ENCODE measurements at places on chromosomes 1 and 21.

DNA sequence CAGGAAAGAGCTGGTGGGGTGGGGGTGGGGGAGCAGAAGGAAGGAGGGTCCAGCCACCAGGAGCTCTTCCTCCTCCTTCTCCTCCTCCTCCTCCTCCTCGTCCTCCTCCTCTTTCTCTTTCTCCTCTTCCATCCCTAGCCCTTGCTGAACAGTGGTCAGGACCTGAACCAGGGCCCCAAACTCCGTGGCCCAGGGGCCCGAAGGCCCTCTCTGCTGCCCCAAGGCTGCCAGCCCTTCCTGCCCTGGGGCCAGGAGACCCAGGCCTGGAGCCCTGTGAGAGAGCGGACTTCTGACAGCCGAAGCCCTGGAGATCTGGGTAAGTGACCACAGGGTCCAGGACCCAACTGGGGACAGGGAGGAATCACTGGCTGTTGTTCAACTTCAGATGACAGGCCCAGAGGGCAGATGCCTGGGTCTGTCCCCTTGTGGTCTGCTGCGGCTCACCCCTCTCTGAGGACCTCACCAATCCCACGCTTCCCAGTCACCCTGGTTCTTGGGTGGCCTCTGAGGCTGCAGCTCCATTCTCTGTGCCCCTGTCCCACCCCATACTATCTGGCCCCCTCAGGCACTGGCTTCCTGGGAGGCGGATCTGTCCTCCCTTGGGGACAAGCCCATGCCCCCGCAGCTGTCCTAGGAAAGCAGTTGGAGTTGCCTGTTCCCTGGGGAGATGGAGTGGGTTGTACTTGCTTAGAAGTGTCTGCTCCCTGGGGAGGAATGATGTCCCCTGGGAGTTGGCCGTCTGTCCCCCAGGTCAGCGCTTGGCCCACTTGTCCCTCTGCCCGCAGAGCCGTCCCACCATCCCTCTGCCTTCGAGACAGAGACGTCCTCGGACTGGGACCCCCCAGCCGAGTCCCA, 51.8 kb downstream of the VWA5B1 start:
- DNase-seq: no peak

DNA sequence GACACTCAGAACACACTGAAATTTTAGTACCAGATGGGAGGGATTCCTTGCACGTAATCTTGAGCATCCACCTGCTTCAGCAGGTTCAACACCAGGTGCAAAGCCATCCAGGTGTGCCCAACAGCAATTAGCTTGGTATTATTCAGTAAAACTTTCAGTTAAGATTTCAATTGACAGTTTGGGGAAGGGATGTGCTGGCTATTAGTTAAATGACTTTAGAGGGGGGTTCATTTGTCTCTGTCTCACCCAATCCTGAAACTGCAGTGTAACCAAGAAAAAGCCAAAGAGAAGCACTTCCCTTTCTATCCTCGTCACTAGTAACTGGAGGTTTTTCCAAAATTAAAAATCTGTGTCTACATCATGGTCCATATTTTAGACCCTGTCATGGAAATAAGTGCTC, 90.9 kb downstream of the PIK3R3 start:
- DNase-seq: peak; percentile 74

- DNase-seq: no peak
Observed at GRCh38 chr1:213942061-213942460, 45.7 kb upstream of the PROX1 start.

DNA sequence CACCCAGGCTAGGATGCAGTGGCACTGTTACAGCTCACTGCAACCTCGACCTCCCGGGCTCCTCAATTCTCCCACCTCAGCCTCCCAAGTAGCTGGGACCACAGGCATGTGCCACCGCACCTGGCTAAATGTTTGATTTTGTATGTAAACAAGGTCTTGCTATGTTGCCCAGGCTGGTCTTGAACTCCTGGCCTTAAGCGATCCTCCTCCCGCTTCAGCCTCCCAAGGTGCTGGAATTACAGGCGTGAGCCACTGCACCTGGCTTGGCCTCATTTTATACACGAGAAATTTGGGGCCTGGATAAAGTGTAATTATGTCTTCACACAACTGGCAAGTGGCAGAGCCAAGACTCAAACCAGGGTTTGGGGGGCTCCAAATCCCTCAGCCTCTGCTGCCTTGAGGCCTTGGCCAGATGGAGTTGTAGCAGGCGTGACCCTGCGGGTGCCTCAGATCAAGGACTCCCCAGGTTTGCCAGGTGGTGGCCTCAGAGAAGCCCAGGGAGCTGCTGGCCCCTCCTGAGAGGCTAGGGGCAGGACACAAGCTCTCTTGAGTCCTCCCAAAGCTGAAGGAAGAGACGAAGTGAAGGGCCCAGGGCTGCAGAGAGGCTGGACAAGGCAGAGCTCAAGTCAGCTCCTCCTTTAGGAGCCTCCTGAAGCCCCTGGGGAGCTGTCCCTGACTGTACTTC, 61.7 kb downstream of the MDM4 start:
- DNase-seq: no peak

GRCh38 chr21:16215663-16216183, 485.9 kb downstream of the USP25 start:
- no peak for DNase-seq

GRCh38 chr1:13781907-13782633, 82.1 kb downstream of the PRDM2 start:
- DNase-seq: no peak

GRCh38 chr1:65167586-65168242, 19.7 kb downstream of the AK4 start:
- peak; percentile 26 for DNase-seq

GRCh38 chr1:204744107-204744779, 58.7 kb upstream of the LRRN2 start:
- no peak for DNase-seq

- DNase-seq: no peak
Observed at GRCh38 chr1:153541641-153542590, 1.2 kb upstream of the S100A5 start.

- DNase-seq: no peak
Observed at GRCh38 chr1:201332616-201333335, 44.7 kb downstream of the TNNT2 start.

DNA sequence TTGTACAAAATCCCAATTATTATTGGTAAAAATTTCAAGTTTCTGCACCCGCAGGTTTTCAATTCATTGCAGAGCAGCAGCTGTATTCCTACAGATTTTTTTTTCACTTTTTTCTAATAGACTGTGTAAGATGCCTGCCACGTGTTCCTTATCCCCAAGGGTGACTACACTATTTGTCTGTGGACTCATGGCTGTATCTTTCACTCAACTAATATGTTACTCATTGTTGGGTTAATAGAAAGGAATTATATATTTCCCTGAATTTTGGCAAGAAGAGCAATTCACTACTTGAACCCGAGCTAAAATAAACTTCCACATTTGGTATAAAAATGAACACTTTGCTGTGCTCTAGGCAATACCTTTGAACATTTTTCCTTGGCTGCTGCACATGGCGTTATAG, 158.7 kb downstream of the NCAM2 start:
- DNase-seq: no peak

- no peak for DNase-seq
Observed at GRCh38 chr1:61114178-61114870, 32.0 kb downstream of the NFIA start.

DNA sequence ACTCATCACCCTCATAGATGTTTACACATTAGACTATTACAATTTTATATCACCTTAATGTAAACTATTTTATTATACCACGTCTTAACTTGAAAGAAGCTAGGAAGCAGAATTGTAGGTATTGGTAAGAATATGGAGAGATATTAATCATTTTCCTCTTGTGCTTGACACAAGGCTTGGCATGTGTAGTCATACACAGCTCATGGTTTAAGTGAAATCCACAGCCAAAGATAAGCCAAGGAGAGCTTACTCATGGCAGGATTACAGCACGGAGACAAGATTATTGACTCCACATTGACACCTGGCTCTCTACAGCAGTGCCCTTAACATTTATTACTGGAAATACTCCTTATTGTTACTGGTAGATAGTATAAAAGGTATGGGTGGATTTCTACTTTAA, 68.4 kb upstream of the ADGRL4 start:
- DNase-seq: no peak

- no peak for DNase-seq
Observed at GRCh38 chr1:225469051-225469450, 41.2 kb upstream of the LBR start.

DNA sequence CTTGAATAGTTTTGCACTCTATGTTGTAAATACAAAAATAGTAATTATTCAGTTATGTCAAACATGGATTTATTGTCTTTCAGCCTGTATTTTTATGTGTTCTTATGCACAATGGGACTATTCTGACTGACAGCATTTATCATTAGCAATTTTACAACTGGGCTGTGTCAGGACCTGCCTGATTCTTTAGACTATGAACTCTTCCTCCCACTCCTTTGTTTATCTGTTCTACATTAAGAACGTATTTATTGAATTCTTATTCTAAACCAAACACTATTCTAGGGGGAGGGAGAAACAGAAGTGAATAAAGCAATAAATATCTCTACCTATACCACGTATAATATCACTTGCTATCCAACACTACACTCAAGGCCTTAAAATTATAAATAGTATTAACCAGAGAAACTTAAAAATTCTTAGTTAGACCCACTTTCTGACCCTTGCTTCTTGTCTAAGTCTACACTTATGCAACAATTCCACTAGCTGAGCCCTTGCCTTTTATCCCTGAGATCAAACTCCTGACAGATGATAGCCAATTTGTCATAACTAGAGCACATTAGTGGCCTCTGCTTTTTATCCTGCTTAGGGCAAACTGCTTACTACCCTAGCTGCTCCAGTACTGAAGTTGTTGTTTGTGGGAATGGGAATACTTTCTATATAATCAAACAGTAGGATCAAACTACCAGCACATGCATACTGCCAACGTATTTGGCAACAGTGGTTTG, 494.3 kb downstream of the BRINP3 start:
- DNase-seq: peak; percentile 40

DNA sequence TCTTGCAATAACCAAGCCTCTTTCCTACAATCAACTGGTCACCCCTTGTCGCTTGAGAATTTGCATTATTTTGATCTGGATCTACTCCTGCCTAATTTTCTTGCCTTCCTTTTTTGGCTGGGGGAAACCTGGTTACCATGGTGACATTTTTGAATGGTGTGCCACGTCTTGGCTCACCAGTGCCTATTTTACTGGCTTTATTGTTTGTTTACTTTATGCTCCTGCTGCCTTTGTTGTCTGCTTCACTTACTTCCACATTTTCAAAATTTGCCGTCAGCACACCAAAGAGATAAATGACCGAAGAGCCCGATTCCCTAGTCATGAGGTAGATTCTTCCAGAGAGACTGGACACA, 743 bp downstream of the GPR52 start:
- DNase-seq: peak; percentile 67

DNA sequence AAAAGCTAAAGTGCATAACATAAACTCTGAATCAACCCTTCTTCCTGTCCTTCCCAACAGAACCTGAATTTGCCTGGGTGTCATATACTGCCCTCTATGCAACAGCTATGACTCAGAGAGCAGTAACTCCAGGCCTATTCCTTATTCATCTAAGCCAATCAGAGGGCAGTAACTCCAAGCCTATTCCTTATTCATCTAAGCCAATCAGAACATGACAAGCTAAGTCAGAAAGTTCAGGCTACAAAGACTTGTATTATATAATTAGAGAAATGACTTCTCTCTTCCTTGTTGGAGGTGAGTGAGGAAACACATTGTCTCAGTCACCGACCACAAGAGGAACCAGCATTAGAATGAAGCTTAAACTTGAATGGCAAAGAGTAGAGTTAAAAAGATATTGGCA, 26.2 kb upstream of the TADA1 start:
- DNase-seq: no peak

- DNase-seq: peak; percentile 75
Observed at GRCh38 chr1:241217516-241217915, 139.5 kb downstream of the RGS7 start.

DNA sequence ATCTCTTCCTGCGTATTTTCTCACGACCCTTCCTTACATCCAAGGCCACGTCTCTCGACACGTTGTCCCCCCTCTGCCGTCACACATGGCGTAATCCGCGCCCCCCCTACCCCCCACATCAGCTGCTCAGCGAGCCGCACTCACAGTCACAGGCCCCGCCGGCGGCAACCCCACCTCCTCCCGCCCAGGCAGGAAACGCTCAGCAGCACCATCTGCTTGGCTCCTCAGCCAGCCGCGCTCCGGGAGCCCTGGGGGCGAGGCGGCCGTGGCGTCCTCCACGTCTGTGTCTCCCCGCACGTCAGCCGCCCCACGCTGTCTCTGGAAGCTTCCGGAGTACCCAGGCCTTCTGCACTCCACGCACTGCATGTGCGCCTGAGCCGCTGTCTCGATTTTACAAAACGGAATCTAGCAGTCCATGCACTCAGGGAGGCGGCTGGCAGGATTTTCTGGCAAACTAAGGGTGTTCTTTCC, 64.6 kb downstream of the SIK1 start:
- DNase-seq: no peak

GRCh38 chr1:119768778-119769177, at the start of gene HMGCS2:
TSS of gene HMGCS2 (minus strand) at chr1:119768905. CDS start at chr1:119768844, 61 bp downstream.
- no peak for DNase-seq

DNA sequence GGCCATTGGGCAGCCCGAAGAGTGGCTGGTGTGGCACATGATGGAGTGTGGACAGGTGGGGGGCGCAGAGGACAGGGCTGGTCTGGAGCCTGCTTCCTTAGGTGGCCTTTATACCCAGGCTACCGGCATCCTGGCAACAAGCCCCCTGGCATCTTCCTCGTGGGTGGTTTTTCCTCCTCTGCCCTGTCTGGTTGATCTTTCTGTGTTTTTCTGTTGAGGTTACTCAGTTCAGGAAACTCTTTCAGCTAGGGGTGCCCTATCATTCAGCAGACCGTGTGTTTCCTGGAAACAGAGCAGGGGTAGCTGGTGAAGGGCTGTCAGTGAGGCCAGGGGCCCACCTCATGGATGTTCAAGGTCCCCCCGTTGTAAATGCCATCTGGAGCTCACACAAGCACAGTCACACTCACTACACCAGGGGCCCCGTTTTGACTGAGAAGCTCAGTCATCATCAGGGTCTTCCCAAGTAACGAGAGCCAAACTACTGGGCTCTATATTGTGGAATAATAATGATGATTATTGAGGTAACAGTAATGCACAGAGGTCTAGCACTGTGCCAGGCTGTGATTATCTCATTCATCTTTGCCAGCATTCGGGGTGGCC, at the start of gene KRTAP12-4:
KRTAP12-4 (minus strand) TSS at position 84 of the 600 bp plus-strand sequence; CDS start at position 39, 45 bp downstream.
- no peak for DNase-seq

DNA sequence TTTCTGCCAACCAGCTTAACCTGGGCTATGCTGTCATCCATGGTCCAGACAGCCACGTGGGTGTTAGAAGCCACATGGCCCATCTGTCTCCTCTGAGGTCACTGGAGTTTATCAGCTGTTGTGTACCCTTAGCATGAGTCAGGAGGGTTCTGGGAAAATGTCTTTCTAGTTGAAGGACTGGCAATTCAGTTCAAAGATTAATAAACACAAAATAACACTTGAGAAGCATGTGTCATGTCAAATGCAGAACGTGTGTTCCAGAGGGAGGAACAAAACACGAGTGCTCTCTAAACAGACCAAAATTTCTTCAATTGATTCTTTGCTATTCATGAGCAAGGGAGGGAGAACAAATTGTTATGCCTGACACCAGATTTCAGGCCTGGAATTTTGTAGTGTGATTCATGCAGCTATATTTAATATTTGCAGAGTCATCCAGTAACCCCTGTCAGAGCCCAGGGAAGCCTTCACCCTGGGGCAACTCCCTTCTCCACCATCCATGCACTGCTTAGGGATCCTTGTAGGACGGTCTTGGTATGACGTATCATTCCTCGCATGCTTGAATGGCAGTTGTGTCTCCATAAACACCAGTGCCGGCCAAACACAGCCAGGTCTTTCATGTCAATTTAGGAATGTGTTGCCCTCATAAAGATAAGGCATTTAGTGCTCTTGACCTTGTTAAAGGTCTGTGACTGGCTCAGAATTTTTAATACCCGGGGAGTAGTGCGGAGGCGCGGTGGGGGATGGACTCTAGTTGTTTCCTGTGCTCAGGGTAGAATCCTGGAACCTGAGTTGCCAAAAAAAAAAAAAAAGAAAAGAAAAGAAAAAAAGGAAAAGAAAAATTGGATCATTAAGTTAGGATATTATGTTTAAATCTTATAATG, 27.7 kb upstream of the DYRK1A start:
- DNase-seq: no peak
